ENCODE measurements at places on chromosomes 6 and 20.
A peak's percentile ranks its signal among the peaks of the same experiment; 100 is the strongest.

- DNase-seq = no peak
Observed at GRCh38 chr6:43698584-43699349, 11.2 kb upstream of the MRPS18A start.

DNA sequence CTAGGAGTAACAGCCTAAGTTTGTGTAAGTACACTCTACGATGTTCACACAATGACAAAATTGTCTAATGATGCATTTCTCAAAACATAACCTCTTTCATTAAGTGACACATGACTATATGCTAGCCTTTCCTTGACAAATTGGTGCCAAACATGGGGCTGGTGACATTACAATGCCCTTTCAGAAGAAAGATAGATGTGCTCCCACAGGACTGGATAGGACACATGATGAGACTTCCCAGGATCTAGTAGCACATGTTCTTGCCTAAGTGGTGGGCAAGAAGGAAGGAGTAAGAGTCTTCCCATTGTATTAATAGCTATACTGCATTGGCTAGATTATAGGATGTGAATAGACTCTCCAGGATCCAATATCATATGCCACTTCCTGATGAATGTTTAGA, 21.5 kb downstream of the ZKSCAN3 start:
- DNase-seq = no peak

GRCh38 chr20:35994994-35995453, 26.6 kb downstream of the CNBD2 start:
- DNase-seq = peak; percentile 60

GRCh38 chr6:97591955-97592354, 308.9 kb upstream of the MMS22L start:
- DNase-seq = no peak

DNA sequence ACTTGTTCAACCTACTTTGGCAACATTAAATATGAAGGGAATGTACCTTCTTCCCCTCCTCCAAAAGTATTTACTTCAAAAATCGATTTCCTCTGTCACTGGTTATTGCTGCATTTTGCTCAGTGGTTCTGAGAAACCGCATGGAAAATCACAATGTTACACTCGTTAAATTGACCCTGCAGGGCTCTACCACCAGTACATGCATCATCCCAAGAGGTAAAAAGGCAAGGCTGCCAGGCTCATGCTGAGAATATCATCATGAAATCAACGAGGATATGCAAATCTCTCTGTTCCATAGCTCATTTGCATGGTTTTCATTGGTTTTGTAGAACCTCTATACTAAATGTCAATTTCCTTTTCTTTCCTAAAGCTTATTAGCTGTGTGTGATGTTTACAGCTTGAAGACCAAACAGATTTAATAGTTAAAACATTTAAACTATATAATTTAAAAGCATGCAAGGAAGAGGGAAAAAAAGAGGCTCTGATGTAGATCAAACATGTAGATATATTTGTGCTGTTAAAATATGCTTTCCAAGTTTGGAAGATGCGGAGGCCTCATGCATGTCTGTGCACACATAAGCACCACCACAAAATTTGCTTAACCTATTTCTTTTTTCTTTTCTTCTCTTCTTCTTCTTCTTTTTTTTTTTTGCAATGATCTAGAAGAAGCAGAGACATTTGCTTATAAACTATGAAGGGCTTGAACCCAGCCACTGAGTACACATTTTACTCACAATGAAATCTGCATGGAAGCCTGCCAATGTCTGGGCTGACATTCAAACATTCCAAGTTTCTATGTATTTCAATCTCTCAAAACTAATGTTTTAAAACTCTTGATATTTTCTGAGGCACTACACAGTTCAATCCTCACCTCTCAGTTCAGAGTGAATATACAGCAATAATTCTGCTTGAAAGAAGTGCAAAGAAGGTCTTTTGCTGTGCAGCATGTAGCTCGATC, 194.0 kb downstream of the GMPR start:
- DNase-seq = no peak

DNA sequence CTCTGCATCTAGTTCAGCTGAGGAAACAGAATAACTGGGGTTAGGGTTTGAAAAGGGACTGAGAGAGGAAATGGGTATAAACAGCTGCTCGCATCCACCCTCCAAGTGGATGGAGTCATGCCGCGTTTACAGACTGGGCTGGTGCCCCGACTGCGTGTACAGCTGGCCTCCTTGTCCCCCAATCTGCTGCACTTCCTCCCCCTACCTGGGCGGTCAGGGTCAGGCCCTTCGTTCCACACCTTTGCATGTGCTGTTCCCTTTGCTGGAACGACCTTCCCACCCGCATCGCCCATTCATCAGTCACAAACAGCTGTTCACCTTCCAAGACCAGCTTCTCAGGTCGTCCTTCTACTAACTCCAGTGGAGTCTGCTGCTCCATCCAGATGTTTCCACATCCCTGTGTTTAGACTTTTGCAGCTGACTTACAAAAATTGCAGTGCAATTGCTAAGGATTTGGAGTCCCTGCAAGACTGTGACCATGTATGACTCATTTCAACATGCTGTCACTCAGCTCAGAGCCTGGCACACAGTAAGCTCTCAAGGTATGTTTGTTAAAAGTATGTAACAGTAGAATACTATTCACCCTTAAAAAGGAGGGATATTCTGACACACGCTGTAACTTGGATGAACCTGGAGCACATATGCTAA, 129.3 kb downstream of the DTNBP1 start:
- DNase-seq = no peak

GRCh38 chr20:20489648-20490341, 121.9 kb downstream of the INSM1 start:
- no peak for DNase-seq

DNA sequence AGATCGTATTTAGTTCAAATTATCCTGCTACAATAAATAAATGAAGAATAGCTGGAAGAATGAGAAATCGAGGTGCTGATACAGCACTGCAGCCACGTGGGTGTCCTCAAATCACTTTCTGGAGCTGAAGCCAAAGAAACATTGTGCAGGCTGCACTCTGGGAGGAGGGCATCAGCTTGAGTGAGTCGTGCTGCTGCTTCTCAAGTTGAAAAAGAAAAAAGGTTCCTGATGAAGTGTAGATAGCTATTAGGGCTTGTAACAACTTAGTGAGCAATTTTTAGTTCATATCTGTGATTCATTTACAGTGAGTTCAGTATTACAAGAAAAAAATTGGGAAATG, 40.5 kb downstream of the DSE start:
- DNase-seq = no peak

DNA sequence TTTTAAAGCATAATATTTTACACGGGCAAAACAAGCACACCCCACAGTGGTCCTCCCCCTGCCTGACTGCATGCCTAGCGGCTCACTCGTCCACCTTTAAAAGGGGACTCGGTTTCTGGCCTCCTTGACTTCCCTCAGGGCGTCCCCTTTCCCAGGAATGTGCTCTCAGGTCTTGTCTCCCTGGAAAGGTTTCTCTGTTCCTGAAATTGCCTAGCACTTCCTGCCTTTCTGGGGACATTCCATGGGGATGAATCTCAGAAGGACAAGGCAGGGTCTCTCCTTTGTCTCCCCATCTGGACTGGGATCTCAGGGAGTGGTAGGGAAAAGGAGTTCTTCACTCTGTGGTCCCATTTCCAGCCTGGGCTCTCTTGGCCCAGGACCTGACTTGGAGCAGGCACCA, 4.9 kb downstream of the TCF15 start:
- DNase-seq = no peak

- no peak for DNase-seq
Observed at GRCh38 chr20:15843777-15844176, 729.5 kb downstream of the KIF16B start.

DNA sequence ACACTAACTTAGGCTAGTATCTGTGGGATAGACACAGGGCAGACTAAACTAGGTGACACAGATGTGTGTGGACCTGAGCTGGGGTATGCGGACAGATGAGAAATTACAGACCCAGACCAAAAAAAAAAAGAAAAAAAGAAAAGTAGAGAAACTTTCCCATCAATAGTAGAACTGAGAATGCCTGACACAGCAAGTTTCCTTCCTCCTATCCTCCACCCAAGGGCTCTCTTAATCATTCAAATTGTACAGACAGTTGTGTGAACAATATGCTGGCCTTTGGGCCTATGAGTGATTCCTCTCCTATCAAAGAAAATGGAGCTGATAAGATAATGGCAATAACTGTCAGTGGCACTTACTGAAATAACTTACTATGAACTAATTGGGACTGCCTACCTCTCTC, 226.7 kb upstream of the PRDM1 start:
- no peak for DNase-seq

DNA sequence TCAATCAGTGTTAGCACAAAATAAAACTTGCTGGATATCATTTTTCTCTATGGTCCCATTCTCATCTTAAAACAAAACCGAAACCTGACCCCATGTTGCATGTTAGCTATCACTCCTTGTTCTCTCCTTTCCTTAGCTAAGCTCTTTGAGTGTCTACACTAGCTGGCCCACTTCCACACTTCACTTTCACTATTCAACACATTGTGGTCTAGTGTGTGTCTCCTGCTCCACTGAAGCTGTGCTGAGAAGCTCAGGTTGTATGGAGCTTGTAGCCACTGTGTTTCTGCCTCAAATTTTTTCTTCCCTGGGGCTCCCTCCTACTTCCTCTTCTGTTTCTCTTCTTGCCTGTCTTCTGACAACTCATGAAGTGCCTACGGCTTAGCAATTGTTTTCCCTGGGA, 223.0 kb downstream of the NKAIN2 start:
- DNase-seq = no peak

DNA sequence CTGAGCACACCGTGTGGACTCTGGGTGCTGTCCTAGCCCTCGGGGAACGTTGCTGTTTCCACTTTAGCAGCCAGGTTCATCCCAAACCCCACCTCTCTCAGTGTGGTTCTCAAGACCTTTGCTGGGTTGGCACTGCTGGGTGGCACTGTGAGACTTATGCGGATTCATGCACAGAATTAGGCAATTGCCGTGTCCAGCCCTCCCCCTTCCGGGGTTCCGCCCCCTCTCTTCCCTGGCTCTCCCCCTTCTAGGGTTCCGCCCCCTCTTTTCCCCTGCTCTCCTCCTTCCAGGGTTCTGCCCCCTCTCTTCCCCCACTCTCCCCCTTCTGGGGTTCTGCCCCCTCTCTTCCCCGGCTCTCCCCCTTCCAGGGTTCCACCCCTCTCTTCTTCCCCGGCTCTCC, 39.8 kb upstream of the SLCO4A1 start:
- DNase-seq = no peak

- no peak for DNase-seq
Observed at GRCh38 chr6:50649086-50649485, 64.2 kb upstream of the TFAP2D start.

- no peak for DNase-seq
Observed at GRCh38 chr6:6981681-6982322, 126.0 kb upstream of the RREB1 start.

DNA sequence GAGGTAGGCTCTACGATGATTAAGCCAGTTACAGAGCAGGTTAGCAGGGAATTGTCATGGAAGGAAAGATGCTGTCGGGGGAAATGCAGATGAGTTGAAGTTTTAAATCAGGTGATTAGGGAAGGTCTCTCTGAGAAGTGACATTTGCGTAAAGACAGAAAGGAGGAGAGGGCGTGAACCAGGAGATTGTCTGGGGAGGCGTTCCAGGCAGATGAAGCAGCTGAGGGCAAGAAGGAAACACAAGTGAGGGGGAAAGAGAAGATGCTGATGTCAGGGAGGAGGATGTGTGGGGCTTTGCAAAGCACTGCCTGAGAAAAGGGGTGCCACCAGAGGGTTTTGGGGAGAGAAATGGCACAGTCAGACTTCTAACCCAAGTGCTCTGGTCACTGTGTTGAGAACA, 2.5 kb upstream of the TMEM14B start:
- no peak for DNase-seq

GRCh38 chr20:59583428-59584277, 20.7 kb upstream of the PHACTR3 start:
- DNase-seq = no peak

DNA sequence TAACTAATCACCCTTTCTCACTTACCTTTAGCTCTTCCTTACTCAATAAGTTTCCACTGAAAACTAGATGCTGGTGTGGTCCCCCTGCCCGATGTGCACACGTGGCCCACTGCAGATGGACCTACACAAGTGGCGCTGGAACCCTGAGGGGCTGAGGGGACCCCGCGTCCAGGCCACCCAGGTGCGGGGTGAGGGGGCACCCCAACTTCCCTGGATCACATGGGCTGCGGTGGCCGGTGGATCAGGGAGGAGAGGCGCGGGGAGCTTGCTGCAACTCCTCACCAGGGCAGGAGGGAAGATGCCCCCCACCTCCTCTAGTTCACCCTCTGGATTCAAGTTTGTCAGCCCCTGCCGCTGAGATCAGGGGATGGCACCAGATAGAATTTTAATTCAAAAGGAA, 12.5 kb upstream of the HLA-DOA start:
- no peak for DNase-seq

GRCh38 chr6:107653861-107654394, 164.0 kb downstream of the SOBP start:
- no peak for DNase-seq

DNA sequence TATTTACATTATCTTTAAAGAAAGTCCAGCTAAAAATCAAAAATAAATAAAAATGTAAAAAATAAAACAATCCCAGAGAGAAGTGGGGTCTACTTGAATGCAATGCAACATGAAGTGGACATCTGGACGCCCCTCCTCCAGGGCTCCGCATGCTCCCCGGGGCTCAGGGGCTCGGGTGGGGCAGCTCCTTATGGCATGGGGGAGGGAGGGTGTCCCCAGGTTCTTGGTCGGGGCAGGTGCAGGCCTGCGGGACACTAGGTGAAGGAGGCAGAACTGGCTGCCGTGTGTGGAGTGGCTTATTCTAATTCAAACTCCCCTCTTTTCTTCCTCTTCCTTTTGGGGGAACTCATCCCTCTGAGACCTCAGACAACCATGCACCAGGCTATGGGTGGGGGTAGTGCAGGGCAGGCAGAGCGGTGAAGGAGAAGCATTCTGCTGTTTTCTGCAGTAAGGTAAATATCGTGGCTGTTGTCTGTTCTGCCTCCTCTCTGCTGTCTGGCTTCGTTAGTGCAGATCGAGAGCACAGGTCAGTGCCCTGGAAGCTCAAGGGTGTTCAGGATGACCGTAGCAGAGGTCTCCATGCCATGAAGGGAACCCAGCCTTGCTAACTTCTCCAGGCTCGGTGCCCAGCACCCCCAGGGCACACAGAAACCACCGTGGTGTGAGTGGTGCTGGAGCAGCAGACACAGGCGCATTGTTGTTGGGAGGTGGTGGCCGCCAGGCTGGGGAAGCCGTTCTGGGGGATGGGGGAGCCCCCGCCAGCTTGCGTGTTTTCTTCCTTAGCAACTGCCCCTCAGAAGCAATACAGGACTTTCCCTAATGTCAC, 82.6 kb downstream of the TTLL2 start:
- DNase-seq = no peak

DNA sequence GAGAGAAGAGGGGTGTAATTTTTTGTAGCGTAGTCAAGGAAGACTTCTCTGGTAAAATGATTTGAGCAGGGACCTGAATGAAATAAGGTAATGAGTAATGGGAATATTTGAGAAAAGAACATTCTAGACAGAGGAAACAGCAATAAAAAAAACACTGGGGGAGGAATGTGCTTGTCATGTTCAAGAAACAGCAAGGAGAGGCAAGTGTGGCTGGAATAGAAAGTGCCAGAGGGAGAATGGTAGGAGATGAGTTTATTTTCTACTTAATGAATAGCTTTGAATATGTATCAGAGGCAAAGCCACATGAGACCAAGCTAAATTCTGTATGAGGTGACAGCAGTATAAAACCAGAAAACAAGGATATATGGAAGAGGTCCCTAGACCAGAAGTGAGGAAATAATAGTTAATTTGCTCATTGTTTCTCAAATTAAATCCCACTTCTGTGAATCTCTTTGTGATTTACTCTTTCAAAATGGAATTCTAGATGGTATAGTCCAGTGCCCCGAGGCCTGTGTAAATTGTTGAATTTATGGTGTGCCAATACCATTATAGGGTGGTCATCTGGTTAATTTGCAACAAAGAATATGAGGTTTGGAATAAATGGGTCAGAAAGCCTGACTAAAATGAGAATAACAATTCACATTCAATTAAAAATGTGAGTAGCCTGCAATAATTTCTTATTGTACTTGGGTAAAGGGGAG, 170.2 kb downstream of the CDKAL1 start:
- peak; percentile 12 for DNase-seq
